Stimulated activated CD4-positive, alpha-beta T cell treated with anti-CD3 and anti-CD28 coated beads, Interleukin-4, amount 100 ng/mL, for 48 hours (primary cell): ENCODE measurements at places on chromosomes 1 and 21.

DNA sequence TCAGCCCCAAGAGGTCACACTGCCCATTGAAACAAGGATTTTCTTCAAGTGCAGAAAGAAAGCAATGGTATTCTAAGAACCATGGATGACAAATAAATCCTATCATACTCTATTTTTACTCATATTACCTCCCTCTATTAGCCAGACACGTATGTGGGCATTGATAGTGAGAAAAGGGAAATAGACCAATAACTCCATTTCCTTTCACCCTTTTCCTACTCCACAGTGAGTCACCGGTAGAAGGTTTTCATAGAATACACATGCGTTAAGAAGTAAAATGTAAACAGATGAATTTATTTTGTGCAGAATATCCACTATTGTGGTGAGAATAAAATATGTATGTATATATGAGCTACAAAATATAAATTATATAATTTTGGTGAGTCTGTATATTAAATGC, 568.9 kb upstream of the ADGRL4 start:
- DNase-seq, result no peak

- no peak for DNase-seq
These were observed 316.8 kb downstream of the SETD4 start for GRCh38 chr21:35743571-35743970.

DNA sequence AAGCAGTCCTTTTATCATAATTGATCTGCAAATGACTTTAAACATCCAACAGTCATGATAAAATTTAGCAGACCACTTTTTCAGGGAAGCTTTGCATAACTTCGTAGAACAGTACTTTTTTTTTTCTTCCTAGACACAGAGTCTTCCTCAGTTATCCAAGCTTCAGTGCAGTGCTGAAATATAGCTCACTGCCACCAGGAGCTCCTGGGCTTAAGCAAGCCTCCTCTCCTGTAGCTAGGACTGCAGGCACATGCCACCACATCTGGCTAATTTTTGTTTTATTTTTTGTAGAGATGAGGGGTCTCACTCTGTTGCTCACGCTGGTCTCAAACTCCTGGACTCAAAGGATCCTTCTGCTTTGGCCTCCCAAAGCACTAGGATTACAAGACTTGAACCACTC, 3.8 kb downstream of the F13B start:
- no peak for DNase-seq

DNA sequence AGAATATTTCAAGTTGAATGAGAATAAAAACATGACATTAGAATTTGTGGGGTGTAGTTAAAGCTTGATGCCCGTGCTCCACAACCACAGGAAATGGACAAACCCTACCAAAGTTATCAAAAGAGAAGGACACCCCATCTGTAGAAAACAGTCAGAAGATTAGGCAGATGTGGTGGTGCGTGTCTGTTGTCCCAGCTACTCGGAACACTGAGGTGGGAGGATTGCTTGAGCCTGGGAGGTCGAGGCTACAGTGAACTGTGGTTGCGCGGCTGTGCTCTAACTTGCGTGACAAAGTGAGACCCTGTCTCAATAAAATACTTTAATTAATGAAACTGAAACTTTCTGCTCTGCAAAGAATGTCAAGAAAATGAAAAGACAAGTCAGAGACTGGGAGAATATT, 1.5 kb upstream of the SPATC1L start:
- no peak for DNase-seq

DNA sequence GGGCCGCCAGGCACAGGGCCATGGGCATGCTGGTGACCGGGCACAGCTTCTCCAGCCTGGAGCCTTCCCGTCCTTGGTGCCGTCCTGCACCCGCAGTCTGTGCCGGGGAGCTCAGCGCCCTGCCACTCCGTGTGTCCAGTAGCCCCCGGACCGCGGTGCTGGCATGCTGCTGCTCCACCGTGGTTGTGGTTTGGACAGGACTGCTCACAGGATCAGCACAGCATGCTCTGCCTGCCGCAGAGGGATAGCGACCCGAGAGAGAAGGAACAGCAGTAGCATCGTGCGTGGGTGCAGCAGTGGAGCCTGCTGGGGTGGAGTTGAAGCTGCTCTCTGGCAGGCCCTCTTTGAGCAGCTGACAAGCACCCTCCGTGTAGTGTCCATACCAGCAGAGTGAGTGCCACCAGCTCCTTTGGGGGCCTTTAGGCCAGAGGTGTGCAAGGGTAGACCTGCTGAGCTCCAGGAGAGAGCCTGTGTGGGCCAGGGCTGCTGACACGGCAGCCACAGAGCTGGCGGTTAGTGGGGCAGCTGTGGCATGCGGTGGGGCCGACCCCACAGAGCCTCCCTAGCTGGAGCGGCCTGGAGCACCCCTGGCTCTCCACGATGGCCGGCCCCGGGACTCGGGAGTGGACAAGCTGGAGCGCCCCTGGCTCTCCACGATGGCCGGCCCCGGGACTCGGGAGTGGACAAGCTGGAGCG, 6.4 kb upstream of the PCBP3 start:
- no peak for DNase-seq

- DNase-seq, result no peak
These were observed 127.6 kb downstream of the CNIH3 start for GRCh38 chr1:224743608-224744164.

GRCh38 chr21:27423038-27423437, 456.1 kb upstream of the ADAMTS5 start:
- DNase-seq, result no peak

DNA sequence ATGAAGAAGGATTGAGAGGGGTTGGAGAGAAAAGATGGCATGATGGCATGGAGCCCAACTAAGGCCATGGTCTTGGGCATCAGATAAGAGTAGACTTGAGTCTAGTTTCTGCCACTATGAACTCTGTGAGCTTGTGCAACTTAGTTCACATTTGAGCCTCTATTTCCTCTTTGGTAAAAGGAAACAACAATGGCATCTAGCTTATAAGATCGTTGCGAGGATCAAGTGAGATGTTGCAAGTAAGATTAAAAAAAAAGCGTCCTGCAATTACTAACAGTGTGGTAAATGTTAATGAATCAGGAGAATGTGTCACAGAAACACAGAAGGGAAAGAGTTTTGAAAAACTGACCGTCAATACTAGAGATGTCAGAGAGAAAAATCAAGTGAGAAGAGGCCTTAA, 202.9 kb upstream of the FGGY start:
- no peak for DNase-seq

- DNase-seq, result no peak
These were observed 176.3 kb upstream of the ZNHIT6 start for GRCh38 chr1:85884372-85885035.

DNA sequence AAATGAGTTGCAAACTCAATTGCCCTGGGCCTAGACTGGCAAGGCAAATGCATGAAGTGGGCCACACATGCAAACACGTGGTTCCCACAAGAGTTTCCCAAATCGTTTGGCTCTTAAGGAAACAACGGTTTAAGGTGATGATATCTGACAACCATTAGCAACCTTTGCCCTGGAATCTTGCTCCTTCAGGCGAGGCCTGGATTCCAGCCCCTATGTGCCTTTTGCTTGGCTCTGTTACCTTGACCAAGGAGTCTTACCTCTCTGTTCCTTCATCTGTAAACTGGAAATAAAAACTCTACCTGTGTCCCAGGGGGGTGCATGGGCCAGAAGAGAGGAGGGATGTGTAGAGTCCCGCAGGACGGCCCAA, 72.1 kb upstream of the CASZ1 start:
- DNase-seq, result no peak

GRCh38 chr21:22657781-22658180, 1659.6 kb downstream of the NCAM2 start:
- DNase-seq, result no peak

- DNase-seq, result no peak
These were observed 7.4 kb upstream of the NEXN start for GRCh38 chr1:77881061-77881460.

GRCh38 chr21:46171996-46172862, 12.0 kb downstream of the SPATC1L start:
- no peak for DNase-seq

DNA sequence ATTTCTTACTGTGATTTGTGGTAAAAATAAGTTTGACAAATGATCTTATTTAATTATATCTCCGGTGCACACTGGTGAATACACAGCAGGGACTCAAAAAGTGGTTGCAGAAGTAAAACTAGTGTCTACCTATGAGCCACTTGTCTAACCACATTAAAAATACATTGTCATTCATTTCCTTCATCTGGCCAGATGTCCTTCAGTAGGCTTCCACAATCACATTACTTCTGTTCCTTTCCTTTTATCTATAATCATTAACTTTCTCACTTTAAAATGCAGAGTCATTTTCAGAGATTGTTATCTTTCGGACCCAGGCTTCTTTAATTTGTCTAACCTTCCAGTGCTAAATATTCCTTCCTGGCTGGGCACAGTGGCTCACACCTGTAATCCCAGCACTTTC, 3.0 kb downstream of the RBBP5 start:
- DNase-seq, result no peak
